Central memory CD8-positive, alpha-beta T cell (primary cell): ENCODE measurements at places on chromosomes 1 and 21.

GRCh38 chr21:45302082-45303061 lies 14.7 kb upstream of the POFUT2 start:
- H3K4me3 ChIP-seq, result no peak overlapping the region
- H3K27me3 ChIP-seq, result peaks cover 28% of the 10 kb centered on the region
- no peaks in the 10 kb centered on the region for H3K36me3 ChIP-seq
- DNase-seq, result no peak
- no peaks in the 10 kb centered on the region for H3K4me1 ChIP-seq

GRCh38 chr1:14265495-14265894 lies 333.0 kb upstream of the KAZN start:
- no peak overlapping the region for H3K4me3 ChIP-seq
- no peaks in the 10 kb centered on the region for H3K4me1 ChIP-seq
- H3K36me3 ChIP-seq, result no peaks in the 10 kb centered on the region

GRCh38 chr1:45792744-45793143 lies 10.7 kb upstream of the MAST2 start:
- peaks cover 24% of the 10 kb centered on the region for H3K27me3 ChIP-seq
- no peak for DNase-seq
- no peak overlapping the region for H3K4me3 ChIP-seq
- H3K27ac ChIP-seq, result no peak overlapping the region

- no peak overlapping the region for H3K4me3 ChIP-seq
- no peaks in the 10 kb centered on the region for H3K4me1 ChIP-seq
- H3K27me3 ChIP-seq, result no peaks in the 10 kb centered on the region
Observed at GRCh38 chr1:9575486-9575885, 13.2 kb upstream of the TMEM201 start.
